ENCODE measurements at places on chromosomes 3 and 15.

DNA sequence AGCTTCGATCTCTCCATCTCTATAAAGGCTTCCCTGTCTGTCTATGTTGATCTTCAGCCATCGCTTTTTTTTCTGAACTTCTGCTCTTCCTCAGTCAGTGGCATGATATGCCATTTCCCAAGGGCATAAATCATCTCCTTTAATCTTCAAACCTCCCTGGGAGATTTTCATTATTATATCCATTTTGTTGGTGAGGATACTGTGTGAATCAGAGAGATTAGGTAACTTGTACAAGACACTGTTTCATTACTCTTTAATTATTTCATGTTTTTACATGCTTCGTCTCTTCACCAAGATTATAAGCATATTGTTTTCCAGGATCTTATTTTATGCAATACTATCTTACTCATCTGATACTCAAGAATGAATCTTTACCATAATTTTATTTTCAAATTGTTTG is 124.8 kb upstream of the ATP11B start:
- no peak for DNase-seq

GRCh38 chr15:66684136-66684681 is 17.8 kb upstream of the SMAD6 start:
- DNase-seq: no peak

DNA sequence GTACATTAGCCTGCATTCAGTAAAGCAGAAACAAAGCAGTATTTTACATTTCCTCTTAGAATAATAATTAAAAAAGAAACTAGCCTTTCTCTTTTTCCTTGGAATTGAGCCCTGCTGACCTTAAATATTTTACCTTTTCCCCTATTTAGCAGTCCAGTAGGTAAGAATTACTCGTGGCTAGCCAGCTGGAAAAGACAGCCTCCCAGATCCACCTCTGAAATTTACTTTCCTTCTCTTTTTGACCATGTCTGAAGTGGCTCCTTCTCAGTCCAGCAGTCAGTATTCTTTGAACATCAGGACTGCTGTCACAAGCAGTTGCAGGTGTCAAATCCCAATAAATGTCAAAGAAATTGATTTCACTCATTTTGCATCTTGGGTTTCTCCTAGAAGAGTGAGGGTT is 311.5 kb upstream of the DCBLD2 start:
- DNase-seq: no peak

DNA sequence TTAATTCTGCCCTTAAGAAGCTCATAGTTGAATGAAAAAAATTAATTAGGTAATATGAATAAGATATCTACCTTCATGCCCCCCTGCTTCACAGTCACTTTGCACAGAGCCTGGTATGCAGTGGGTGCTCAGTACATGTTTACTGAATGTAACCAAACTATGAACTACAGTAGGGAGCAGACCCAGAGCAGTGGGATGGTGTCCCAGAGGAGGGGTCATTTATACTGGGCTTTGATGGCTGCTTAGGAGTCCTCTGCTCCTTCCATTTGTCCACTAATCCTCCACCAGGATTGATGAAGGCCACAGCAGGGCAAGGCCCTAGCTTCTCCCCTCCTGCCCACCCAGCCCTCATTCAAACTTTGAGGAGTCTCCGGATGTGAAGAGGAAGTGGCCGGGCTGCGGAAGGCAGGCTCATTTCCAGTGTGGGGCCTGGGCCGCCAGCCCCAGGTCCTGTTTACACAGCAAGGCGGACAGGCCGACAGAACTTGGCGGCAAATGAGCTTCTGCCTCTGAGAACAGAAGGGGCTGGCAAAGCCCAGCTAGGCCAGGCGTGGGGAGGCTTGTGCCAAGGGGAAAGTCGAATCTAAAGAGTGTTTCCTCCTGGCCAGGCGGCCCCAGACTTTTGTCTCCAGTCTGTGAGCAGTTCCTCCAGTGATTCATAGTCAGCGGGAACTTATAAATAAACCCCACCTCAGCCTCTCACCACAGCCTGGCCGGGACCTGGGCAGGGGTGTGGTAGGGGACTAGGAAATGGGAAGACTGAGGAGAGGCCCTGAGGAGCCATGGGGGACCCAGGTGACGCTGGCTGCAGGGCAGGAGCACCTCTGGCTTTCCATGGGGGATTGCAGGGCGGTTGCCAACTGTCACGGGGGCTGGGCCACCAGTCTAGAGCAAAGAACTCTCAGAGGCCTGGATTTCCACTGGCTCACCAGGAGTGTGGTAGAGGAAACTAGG is 51.6 kb upstream of the LCTL start:
- no peak for DNase-seq

- no peak for DNase-seq
Measured at GRCh38 chr15:79425591-79426295, 6.4 kb upstream of the MINAR1 start.

DNA sequence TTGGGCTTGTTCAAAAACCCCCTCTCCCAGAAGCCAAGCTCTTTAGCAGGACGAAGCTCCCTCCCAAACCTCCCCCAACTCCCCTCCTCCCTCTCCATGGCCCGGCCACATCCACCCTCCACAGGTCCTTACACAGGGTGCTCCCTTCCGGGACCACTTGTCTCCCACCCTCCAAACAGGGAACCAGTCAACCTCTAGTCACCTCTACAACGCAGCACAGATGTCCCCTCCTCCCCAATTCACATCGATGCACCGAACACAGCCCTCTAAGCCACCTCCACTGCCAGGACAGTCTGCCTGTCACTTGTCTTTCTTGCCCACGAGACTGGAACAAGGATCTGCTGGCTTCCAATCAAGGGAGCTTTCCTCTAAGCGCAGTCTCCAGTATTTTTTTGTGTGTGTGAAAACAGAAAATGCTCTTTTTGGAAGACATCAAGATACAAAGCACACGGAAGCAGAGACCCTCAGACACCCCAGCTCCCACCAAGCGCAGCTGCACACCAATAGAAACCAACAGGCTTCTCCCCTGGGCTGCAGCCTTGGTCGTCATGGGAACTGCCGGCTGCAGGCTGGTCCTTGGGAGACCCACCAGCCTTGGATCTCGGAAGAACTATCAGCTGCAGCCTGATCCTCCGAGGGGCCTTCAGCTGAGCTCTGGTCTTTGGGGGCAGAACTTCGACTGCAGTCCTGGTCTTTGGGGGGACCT is 26.5 kb downstream of the IQSEC1 start:
- DNase-seq: no peak

DNA sequence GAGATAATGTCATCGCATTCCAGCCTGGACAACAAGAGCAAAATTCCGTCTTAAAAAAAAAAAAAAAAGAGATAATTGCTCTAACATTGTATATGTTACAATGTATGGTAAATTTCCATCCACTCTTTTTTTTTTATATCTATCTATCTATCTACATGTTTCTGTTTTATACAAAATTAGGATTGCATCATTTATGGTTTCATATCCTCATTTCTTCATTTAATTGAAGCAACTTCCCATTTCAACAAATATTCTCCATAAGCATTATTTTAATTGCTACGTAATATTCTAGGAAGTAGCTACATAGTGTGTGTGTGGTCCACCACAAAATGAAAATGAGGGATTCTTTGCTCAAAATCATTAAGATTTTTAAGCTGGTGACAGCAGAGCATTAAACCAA is 18.4 kb downstream of the RBP1 start:
- no peak for DNase-seq

All from cortex of kidney (tissue), 1 donor.